ENCODE measurements at places on chromosomes 11 and 22.

DNA sequence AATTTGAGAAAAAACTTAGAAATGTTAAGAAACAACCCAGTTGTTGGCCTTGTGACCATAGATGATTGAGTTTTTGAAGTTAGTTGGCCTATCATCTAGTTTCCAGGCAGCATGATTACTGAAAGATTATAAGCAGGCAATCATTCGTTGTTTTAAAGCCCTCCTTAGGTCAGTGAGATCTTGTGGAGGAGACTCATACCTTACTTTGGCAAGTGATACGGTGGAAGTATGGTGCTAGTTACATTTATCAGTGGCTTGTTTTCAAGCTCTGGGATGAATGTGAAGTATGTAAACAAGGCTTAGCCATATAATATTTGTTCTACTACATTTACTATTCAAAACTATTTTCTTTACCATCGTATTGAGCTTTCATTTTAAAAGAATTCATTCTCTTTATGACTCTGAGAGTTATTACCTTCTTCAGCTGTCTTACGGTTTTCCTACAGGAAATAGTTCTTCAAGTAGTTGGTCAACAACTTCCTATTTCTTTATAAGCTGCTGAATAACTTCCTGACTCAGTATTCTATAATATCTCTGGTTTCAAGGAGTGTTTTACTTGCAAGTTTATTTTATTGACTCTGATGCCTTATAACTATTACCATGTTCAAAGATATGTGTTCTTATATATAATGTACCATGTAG, 7.3 kb downstream of the YAP1 start:
- DNase-seq: no peak

DNA sequence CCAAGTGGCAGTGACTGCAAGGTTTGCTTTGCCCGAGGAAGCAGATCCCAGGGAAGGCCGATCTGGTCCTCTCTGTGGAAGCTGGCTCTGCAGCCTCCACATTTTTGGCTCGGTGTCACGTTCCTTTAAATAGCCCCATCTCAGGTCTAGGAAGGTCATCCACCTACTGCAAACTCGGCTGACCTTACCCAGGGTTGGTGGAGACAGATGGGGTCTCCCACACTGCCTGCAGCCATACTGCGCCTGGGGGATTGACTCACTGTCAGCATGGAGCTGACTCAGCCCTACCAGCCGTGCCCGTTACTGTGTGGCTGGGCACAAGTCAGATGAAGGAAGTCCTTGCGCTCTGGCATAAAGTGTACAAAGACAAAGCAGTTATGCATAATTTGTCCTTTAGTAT, 16.9 kb downstream of the CDPF1 start:
- DNase-seq: no peak

- DNase-seq: no peak
Observed at GRCh38 chr22:20782083-20782482, 8.2 kb downstream of the SERPIND1 start.

DNA sequence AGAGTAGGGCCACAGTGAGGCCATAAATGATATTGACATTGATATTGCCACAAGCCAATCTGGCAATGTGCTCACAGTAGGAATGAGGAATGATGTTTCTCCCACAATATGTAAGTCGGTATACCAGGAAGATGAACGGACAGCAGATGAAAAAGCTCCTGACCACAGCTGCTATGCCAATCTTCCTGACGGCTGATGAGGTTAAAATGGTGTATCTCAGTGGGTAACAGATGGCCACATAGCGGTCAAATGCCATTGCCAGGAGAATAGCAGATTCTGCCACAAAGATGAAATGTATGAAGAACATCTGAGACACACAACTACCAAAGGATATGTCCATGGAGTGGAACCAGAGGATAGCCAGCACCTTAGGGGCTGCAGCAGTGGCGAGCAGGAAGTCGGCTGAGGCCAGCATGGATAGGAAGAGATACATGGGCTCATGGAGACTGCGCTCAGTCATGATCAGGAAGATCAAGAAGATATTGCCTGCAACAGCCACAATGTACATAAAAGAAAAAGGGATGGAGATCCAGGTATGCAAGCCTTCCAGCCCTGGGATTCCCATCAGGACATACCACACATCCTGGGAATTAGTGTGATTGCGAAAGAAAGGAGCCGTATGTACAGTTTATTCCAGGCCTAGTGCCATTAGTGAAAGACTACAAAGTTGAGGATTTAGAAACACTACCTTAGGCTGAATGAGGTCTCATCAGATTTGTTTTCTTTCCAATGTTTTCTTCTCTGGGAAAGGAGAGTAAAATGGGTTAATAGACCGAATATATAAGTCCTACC, 22.2 kb downstream of the OR51V1 start:
- no peak for DNase-seq

- DNase-seq: no peak
Observed at GRCh38 chr11:16173798-16174197, 182.5 kb downstream of the SOX6 start.

DNA sequence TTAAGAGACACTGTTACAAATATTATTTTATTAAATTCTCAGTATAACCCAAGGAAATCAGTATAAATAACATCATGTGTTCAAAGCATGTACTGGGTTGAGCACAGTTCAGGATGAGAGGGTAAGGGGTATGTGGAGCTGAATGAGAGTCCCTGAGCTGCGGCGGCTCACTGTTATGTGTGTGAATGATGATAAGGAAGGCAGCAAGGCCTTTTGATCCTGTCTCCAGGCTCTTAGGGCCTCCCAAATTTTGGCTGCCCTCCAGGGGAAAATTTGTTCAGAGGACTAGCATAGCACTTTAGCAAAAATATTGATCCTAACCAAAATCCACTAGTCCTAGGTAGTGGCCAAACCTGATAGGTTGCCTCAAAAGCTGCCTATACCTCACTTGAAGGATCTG, 86.1 kb upstream of the SPON1 start:
- no peak for DNase-seq

GRCh38 chr11:132671851-132672370, 860.4 kb downstream of the OPCML start:
- DNase-seq: no peak

DNA sequence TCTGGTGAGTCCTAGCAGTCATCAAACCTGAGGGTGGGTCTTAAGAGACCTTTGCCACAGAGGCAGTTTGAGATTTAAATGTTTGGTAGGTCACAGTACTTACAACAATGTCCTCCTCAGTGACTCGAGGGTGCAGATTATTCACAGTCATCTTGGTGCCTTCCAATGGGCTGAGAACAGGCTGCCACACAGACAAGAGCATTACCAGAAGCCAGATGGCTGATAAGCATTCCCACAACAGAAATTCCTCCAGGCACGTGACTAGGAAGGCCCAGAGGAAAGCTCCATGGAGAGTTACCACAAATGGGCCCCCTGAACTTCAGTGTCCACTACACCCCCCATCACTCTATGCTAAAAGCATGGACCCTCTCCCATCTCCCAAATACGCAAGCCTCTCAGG, 19.2 kb downstream of the POLDIP3 start:
- DNase-seq: no peak

GRCh38 chr11:47248304-47248663, 330 bp downstream of the ACP2 start:
- DNase-seq: no peak

DNA sequence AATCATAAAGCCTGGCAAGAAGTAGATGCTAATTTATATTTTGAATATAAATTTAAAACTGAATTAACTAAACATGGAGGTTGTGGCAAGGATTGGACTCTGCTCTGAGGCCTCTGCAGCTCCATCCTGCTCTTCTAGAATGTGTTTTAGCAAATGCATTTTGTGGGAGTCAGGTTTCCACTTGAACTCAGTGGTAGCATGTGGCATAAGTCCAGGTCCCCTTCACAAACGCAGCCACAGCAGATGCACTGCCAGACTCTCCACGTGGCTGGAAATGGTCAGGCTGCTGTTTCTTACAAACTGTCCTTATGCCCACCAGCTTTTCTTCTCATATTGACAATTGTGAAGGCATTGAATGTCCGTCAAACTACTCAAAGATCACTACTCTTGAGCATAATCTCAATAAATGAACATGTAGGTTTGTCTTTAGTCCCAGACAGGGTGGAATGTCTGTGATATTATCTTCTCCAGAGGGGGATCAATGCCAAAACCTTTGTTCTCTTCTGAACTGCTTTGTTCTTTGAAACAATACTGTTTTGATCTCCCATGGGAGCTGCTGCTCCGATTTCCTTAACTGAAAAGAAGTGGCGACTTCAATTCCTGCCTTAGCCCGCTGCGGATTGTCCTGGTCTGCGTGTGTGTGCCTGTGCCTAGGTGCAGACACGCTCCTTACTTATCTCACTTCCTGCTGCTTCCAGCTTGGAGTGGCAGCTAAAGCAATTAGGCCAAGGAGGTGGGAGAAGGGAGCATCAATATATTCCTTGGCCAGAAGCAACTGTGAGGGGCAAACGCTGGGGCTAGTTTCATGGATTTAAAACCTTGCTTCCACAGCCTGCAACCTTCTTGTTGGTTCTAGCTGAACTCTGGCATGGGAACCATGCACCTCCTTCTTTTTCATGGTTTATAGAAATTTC, 24.2 kb downstream of the EIF4G2 start:
- DNase-seq: no peak

DNA sequence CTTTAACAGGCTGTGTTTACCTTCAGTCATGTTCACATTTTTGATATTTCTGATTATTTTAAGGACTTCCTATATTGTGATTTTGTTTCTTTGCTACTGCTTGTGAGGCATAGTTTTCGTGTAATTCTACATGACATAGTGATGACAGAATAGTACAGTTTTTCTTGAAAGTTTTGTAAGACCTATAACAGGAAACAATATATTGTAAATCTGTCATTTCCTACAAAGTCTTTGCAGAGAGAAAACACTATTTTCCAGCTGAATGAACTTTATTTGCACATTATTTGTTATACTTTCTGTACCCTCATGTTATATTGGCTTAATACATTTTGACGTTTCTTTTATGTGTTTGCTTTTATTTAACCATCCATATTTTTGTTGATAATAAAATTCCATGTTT, 191.1 kb downstream of the TMEM135 start:
- no peak for DNase-seq

DNA sequence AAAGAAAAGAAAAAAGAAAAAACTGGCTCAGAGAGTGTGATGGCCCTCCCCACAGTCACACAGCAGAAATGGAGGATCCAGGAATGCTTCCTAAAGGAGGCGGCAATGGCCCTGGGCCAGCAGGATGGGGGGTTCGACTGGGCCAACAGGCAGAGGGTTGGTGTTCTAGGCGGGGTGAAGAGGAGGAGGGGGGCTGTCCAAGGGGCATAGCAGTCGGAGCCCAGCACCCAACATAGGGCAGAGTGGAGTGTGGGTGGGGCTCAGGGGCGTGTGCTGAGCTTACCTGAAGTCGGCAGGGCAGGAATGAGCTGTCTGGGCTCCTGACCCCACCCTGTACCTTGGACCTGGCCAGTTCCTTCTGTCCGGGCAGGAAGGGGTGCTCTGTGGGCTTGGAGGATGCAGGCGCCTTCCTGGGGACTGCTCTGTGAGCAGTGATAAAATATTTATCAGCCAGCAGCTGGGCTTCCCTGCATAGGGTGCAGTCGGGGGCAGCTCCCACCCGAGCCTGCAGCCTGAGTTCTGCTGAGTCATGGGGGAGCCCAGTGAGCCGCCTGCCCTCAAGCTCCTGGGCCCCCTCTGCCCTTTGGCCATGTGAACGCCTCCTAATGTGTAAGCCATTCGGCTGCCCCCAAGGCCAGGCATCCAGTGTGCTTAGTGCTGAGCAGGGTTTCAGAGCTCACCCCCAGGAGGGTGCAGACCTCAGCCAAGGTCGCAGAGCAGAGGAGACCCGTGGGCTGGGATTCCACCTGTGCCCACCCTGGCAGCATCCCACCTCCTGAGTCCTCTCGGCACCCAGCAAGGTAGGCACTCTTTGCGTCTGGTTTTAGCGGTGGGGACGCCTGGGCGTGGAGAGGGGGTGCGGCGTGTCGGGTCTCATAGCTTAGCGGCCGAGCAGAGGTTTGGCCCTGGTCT, 25.3 kb upstream of the PRR5 start:
- no peak for DNase-seq

GRCh38 chr11:120105576-120105975, 32.3 kb downstream of the TRIM29 start:
- no peak for DNase-seq

DNA sequence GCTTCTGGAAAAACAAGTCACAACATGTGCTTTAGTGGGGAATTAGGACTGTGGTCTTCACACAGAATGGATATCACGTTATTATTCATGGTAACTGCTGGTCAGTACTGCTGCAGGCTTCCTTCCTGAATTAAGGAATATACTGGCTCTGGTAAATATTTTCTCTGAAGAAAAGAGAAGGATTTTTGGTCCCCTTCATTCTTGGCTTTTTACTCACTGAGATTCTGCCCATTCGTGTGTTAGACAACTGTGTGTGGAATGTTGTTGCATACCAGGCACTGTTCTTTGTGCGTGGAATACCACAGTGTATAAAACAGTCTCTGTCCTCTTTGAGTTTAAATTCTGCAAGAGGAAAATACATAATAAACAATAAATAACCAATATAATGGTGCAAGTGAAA, 80.3 kb downstream of the ALX4 start:
- no peak for DNase-seq

DNA sequence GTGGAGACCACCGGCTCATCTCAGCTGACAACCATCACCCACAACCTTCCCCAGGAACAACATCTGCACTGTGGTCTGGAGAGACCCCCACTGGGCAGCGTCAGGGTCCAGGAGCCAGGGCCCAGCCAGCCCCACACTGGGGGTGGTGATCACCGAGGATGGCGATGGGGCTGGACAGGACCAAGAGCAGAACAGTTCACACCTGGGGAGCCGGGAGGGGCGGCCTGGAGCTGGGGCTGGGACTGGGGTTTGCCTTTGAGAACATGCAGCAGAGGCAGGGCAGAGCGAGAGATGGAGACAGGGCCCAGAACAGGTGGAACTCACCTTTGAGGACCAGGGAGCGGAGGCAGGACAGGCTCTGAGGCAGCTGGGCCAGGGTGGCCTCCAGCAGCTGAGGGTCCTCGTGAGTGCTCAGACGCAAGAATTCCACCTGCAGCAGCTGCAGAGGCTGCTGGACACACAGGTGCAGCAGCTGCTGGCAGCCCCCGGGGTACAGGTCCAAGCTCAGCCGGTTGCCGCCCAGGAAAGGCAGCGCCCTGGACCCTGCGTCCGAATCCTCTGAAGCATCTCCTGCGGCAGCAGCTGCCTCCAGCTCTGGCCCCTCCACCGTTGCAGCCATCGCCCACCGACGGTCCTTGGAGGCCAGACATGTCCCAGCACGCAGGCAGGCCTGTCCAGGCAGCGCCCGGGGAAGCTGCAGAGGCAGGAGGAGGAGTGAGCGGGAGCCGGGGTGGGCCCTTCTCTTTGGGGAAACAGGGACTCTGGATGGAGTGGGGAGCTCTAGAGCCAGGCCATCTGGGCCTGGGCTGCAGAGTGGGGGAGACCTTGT, 1.0 kb downstream of the PIDD1 start:
- no peak for DNase-seq

GRCh38 chr11:133038850-133039249, 493.5 kb downstream of the OPCML start:
- no peak for DNase-seq

DNA sequence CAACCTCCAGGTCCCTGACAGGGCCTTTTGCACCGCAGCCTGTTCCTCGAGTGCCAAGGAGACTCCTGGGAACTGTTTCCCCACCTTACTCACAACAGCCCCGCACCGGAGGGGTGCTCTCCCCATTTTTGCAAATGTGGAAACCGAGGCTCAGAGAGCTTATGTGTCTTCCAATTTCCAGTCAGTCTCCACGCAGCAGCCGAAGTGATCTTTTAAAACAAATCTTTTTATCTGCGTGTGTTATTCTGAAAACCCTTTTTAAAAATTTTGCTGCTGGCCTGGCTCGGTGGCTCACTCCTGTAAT, 409 bp upstream of the TMEM134 start:
- DNase-seq: no peak

- DNase-seq: no peak
Observed at GRCh38 chr11:23221366-23221765, 361.1 kb upstream of the CCDC179 start.
